ENCODE measurements at places on chromosomes 5 and 9.

DNA sequence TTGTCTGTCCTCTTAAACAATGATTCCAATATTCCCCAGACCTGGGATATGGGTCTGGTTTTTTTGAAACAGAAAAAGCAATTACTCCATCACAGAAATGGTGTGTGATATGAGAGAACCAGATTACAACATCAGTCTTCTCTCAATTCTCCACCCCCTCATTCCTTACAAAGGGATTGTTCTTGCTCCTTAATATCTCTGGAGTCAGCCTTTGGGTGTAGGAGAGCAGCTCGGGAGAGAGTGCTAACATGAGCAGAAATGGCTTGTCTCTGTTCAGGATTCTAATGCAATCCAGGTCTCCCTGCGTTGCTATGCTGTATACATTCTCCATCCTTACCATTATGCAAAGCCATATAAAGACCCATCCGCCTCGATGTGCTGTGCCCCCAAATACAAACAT is 32.7 kb downstream of the ZFAND5 start:
- no peak for DNase-seq

DNA sequence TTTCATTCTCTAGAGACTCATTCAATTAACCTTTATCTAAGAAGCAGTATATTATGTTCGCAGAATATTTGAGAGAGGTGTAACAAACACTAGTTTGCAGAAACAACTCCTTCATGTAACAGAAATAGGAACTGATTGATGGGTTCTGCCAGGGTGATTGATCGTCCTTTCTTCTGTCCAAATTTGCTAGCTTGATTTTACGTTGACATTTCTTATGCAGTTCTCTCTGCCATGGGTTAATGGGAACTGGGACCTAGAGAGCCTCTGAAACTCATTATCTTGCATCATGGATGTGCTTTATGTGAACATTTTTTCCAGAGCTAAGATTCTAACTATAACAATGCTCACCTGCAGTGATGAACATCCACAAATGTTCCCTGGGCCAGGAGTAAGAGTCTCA is 107.0 kb downstream of the SLC24A2 start:
- no peak for DNase-seq

GRCh38 chr5:178116143-178116885 is 3.0 kb downstream of the N4BP3 start:
- DNase-seq, result peak; percentile 72

- DNase-seq, result no peak
These were observed 72.6 kb downstream of the ZNF354C start for GRCh38 chr5:179132586-179133355.

- DNase-seq, result no peak
These were observed 13.2 kb upstream of the ZBTB43 start for GRCh38 chr9:126791406-126792230.

DNA sequence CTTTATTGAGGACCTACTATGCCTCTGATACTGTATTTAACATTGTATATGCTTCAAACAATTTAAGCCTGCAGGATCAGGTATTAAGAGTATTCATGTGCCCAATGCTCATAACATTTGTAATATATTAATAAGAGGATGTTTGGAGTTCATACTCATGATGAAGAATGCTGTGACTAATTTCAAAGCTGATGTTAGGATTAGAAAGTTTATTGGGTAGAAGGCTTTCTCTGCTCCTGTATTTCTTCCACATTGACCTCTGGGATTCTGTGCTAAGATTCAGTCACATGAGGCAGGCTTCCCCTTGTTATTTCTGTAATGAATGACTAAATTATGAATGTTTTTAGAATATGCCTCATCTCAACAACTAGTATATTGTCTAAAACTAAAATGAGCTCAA is 456.4 kb downstream of the NFIB start:
- no peak for DNase-seq

- peak; percentile 51 for DNase-seq
These were observed 835 bp downstream of the MCIDAS start for GRCh38 chr5:55226027-55226933.

GRCh38 chr9:73093740-73094379 is 57.8 kb upstream of the ANXA1 start:
- DNase-seq, result no peak

- DNase-seq, result no peak
These were observed 10.5 kb downstream of the PJA2 start for GRCh38 chr5:109399092-109399759.

GRCh38 chr5:59503220-59503619 is 390.3 kb downstream of the PDE4D start:
- no peak for DNase-seq

DNA sequence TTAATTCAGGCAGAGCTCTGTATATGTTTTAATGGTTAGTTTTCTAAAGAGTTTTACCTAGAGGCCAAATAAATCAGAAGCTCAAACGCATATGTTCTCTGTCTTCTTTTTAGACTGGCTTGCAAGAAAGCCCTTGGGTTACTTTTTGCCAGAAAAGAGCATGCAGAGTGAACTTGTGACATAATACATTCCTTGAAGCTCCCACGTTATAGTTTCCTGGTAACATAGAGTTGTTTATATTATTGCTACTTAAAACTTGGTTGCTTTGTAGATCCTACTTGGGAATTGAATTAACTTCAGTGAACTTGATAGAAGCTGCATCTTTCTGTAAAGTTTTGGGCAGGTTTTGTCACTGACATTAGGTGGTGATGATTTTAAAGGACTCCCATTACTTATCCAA is 102.9 kb downstream of the C9orf152 start:
- no peak for DNase-seq

DNA sequence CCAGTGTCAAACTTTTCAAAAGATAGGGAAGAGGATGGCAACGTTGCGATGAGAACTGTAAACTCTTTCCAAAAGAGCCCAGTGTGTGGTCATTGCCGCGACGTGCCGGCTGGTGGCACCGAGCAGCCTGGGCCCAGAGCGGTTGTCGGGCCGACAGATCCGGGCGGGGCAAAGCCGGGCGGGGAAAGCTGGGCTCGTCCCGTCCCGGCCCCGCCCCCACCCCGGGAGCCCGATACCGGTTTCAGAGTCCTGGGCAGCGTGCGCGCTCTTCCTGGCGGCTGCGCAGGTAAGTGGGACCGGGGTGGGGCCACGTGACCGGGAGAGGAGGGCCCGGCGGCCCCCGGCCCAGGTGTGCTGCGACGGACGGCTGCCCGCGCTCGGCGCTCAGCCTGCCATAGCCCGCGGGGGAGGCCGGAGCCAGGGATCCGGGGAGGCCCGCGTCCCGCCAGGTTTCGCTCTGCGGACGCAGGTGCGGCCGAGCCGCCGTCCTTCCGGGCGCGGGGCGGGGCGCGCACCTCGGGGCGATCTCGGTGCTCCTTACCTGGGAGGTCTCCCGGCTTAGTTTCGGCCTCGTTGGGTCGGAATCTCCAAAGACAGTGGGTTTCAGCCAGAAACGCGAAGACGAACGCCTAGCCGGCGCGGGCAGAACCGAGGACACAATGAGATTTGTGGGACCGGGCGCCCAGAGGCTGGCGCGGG is at the start of gene MARVELD2:
Gene MARVELD2, plus strand, starts transcription at position 232 of the 699 bp plus-strand sequence. CDS start 4,270 bp downstream, outside the sequence.
- peak; percentile 50 for DNase-seq

DNA sequence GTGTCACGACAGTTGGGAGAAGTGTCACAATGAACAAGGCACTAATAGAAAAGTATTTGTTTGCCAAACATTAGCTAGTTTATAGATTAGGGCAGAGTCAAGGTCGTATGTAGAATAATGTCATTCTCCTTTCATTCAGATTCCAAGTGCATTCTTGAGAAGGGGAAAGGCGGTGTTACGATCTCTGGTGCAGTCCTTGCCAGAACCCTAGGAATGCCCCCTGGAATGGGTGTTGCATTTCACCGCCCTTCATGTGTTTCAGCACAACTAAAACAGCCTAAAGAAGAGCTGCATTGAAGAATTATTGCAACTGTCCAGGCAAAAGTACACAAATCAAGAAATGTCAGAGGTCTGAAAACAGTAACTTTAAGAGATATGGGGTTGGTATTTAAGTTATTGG is 721.0 kb upstream of the WWC1 start:
- no peak for DNase-seq

DNA sequence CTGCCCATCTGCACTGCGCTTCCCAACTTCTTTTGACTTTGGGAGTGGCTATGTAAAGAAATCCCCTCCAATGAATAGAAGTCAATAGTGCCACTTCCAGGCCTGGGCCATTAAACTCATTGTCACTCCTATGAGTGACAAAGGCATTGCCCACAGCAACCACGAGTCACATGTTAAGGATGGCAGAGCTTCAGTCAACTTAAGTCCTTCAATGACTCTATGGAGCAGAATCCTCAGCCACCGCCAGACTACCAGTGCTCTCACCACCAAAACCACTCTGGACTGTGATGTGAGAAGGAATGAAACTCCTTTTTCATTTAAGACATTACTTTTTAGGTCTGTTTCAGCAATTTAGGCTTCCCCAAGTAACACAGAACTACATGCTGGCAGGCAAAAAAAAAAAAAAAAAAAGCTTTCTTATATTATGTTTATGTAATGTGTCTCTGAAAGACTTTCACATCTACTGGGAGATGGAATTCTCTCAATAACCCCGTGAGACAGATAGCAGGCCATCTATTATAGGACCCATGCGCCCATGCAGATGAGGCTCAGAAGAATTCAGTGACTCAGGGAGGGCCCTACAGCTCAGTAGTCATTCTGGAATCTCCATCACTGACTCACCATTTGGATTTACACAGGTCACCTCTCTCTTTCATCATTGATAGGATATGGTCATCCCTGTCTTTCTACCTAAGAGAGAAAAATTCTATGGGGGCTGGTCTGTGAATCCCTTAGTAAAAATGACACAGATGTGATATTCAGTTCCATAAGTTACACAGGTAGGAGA is 180.5 kb downstream of the CEMIP2 start:
- DNase-seq, result no peak

- DNase-seq, result no peak
These were observed 2085.7 kb upstream of the C9orf72 start for GRCh38 chr9:29659014-29659413.

- no peak for DNase-seq
These were observed 67.6 kb downstream of the LMX1B start for GRCh38 chr9:126681336-126681735.

- DNase-seq, result no peak
These were observed 50.2 kb upstream of the BARX1 start for GRCh38 chr9:94005272-94005901.

- DNase-seq, result no peak
These were observed 493.5 kb downstream of the EBF1 start for GRCh38 chr5:158606233-158606632.

DNA sequence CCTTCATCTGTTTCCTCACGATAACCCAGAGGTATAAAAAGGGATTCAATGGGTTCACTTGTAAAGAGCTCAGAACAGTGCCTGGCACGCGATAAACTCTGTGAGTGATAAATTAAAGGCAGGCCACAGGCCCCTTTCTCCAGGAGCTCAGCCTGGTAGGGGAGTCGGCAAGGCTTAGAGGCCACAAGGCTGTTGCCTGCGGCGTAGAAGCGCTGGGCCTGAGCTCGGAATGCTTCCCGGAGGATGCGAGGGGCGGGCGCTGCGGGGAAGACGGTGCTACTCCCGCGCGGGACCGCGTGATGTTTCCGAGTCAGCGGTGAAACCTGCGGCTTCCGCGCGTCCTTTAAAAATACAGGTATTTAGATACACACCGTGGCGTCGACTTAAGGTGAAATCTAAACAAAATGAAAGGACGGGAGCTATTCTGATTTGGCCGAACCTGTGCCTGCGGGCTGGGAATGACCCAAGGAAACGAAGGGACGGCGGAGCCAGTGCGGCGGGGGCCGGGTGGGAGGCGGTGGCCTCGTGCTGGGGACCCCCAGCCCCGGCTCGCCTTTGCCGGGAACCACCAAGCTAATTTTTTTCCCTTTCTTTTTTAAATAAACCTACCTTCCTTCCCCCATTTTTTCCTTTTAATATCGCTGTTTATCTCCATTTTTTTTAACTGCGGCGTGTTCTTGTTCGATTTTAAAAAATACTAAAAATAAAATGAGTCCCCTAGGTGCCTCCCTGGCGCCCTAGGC is 6.2 kb downstream of the NKX2-5 start:
- no peak for DNase-seq

GRCh38 chr9:131704141-131704983 is 35.5 kb downstream of the RAPGEF1 start:
- DNase-seq, result no peak

DNA sequence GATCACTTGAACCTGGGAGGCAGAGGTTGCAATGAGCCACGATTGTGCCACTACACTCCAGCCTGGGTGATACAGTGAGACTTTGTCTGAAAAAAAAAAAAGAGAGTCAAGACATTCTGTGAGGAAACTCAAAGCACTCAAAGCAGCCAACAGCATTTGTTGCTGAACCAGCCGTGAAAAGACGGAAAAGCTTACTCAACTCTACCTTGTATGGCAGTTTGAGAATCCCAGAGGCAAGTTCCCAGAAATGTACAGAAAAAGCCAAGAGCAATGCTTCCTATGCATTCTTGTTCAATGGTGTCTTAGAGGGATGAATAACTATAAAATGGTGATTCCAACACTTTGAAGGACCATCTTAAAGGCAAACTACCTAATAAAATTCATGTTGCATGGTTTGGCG is 170.2 kb downstream of the HSD17B3 start:
- no peak for DNase-seq

DNA sequence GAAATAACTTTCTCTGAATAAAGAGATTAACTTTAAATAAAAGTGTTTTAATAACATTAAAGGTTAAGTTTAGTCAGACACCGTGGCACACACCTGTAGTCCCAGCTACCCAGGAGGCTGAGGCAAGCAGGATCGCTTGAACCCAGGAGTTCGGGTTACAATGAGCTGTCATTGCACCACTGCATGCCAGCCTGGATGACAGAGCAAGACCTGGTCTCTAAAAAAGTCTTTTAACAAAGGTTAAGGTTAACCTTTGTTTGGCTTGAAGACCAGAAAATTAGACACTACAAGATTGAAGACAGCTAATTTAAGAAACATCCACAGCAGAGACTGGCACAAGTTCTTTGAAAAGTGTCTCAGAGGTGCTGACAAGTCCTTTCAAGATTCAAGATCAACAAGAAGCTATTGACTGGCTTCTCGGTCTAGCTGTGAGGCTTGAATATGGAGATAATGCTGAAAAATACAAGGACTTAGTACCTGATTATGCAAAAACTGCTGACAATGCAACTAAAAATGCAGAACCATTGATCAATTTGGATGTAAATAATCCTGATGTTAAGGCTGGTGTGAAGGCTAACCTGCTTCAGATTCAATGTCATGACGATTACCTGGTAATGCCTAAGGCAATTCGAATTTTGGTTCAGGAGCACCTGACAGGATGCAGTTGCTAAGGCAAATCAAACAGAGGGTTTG is 48.8 kb downstream of the FAM81B start:
- DNase-seq, result no peak

- no peak for DNase-seq
These were observed 310.0 kb downstream of the GLIS3 start for GRCh38 chr9:3989915-3990314.

GRCh38 chr5:132819468-132819867 is 6.4 kb downstream of the SOWAHA start:
- DNase-seq, result no peak

DNA sequence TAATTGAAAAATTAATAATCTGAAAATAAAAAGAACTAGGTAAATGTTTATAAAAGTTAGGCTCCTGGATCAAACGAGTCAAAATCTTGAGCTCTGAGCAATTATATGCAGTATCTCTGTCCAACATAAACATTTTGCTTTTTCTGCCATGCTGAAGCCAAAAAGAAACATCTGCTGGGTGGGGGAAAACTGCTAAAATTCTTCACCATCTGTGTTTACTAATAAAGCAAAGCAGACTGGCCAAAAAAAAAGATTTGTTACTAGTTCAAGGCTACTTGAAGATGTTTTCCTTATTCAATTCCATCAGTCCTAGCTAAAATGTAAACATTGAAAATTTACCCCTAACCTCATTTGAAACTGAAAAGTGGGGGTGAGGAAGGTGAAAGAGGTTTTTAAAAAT is 29.7 kb downstream of the GTF3C4 start:
- no peak for DNase-seq

All from activated naive CD4-positive, alpha-beta T cell treated with Interleukin-2 at 50 U/mL for 16 hours (primary cell).